Kidney glomerular epithelial cell (primary cell): ENCODE measurements at places on chromosomes 2 and 18.
A peak's percentile ranks its signal among the peaks of the same experiment; 100 is the strongest.

DNA sequence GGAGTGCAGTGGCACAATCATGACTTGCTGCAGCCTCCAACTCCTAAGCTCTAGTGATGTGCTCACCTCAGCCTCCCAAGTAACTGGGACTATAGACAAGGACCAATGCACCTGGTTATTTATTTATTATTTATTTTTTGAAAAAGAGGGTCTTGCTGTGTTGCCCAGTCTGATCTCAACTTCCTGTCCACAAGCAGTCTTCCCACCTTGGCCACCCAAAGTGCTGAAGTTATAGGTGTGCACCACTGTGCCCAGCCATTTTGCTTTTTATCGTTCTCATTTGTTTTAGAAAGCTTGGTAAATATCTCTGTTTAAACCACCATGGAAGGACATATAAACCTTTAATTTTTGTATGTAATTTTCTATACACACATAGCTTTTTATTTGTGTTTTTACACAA, 74.2 kb downstream of the SMCHD1 start:
- DNase-seq: no peak

DNA sequence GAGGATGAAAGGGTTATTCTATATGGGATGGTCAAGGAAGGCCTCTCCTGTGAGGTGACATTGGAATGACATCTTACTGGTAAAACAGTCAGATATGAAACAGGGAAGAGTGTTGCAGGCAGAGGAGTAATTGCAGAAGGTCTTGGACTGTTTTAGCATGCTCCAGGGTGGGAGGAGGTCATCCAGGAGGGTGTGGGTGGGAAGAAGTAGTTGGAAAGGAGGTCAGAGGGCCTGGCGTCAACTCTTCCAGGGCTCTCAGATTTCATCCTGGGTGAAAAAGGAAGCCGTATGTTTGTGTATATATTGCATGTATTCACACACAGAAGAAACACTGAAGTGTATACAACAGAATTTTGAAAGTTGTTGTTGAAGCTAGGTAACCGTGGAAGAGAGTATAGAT, 48.2 kb downstream of the ATP9B start:
- no peak for DNase-seq

GRCh38 chr18:3319894-3320454, 58.0 kb downstream of the MYL12B start:
- DNase-seq: no peak

DNA sequence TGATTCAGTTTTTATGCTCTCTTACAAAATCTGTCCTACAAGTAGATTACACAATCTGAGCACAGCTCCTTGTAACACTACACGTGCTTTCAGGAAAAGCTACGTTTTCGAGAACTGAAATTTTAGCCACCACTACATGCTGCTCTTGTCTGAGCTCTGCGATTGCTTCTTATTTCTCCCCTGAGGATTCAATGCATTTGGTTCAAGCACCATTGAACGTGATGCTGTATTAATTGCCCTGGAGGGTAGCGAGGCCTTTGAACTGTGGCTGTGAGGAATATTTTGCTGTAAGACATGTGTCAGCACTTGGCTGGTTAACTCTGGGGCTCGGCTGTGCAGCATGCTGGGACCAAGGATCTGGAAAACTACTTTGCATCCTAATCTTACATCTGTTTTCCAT, 405.8 kb downstream of the EPHA4 start:
- no peak for DNase-seq

- DNase-seq: no peak
Measured at GRCh38 chr2:45895241-45895861, 243.9 kb downstream of the PRKCE start.

GRCh38 chr2:158644139-158644538, 151.0 kb upstream of the DAPL1 start:
- peak; percentile 77 for DNase-seq

GRCh38 chr2:204012072-204012653, 75.6 kb downstream of the ICOS start:
- no peak for DNase-seq

GRCh38 chr2:233597522-233597921, 19.9 kb upstream of the UGT1A8 start:
- no peak for DNase-seq

DNA sequence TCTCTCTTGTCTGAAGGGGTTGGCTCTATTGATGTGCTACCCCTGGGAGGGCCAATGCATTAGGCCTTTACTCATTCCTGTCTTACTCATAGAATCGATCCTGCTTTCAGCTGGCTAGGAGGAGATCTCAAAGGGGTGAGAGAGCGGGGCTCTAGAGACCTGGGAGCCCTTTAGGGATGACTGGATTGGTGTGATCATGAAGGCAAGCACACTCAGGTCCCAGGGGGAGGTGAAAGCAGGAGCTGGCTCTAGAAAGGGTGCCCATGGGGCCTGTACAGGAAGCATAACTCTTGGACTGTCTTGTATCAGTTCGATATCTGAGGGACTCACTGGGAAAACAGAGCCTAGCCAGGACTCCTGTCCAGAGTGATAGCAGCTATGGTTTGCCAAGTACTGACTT, 47.8 kb downstream of the INPP4A start:
- no peak for DNase-seq

GRCh38 chr2:234273887-234274584, 222.8 kb downstream of the ARL4C start:
- DNase-seq: no peak

- DNase-seq: no peak
Measured at GRCh38 chr2:204289066-204289465, 256.2 kb upstream of the PARD3B start.

DNA sequence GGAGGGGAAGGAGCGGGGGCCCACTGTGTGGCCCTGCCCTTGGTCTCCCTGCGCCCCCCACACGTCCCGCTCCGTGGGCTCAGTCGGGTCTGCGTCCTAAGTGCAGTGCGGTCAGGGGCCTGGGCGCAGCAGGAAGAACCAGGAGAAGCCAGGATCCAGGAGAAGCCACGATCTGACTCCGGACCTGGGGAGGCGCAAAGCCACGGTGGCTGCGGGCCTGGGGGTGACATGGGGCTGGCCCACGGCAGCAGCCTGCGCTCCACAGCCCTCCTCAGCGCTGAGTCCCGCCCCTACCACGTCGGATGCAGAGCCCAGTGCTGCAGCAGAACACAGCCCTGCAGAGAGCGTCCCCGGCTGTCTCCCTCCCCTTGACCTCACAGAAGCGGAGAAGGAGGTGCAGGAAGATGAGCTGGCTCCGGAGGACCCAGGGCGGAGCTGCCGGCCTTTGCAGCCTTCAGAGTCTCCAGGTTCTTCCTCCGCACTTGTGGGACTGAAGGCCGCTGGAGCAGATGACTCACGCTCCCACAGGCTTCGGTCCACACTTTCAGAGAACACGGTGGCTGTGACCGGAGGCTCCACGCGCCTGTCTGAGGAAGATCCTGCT, 589.2 kb upstream of the SALL3 start:
- DNase-seq: no peak

DNA sequence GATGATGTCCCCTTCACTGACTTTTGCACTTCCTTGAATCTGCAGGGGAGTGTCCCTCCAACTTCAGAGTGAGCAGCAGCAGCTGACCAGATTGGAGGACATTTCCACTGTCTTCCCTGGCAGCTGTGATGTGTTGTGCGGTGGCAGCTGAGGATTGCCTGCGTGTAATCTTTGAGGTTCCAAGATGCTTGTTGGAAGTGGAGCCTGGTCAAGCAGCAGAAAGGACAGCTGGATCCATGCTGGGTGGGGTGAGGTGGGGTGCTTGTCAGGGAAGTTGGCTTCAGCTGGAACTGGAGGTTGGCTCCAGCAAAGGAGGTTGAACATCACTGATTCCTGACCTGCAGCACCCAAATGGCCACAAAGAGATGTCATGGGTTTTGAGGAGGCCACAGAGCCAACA, 64.8 kb downstream of the ST3GAL5 start:
- DNase-seq: no peak

- peak; percentile 78 for DNase-seq
Measured at GRCh38 chr2:207138627-207139297, 27.0 kb downstream of the KLF7 start.

DNA sequence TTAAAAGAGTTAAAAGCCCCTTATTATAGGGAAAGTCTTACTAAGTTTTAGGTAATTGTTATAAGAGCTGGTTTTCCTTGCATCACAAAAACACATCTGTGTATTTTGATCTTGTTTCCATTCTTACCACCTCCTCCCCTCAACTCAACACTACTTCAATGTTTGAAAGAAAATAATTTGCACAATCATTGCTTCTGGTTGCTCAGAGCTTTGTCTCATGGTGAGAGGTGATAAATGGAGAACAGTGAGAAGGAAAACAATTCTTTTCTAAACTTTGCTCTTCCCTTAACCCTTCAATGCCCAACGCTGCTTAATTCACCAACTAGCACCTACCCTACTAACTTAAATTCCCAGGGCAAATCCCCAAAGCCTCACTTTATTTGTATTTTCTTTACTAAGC, 268.1 kb upstream of the LINC00305 start:
- DNase-seq: no peak

DNA sequence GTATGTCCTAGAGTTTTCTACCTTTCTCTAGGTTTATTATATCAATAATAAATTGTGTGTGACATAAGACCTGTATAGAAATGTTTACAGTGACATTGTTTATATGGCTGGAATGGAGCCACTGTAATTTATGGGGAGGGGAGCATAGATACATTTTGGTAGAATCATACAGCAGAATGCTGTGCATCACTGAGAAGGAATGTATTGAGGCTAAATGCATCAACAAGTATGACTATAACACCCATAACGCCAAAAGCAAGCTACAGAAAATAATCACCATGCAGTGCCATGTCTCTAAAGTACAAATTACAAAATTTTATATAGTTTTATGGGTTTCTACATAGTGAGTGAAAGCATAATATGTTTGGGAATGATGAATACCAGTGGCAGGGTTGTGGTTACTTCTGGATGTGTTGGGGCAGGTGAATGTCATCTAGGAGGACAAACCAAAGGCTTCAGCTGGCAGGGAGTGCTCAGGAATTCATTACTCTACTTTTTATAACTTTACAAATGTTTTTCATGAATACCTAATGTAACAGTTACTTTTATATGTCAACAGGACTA, 226.0 kb upstream of the NETO1 start:
- no peak for DNase-seq

DNA sequence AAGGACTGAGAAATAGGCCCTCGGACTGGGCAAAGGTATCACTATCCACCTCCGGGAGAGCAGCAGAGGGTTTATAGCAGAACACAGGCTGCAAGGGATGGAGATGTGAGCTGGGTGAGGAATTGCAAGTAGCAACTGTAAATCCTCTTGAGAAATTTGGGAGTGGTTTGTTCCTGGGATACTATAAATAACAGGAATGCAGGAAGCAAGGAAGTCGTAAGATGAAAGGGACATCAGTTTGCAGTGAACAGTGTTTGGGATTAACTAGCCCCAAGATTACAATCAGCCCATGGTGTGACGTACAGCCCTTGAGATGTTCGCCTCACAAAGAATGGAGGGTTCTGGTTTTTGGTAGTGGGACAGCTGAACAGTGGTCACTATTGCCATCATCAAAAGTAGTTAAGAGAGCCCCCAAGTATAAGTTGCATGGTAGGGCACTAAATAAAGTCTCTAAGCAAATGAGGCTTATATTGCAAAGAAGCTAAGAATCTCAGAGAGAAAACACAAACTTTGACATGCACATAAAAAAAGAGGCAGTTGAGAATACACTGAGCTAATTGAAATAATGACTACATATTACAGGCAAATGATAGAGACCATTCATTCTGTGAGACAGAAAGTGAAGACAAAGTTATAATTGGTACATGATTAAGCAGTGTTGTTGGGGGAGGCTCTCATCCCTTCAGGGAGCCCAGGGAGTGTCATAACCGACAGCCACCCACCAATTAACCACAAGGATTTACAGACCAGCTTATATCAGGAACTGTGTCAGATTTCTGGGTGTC, 362.5 kb upstream of the ACVR2A start:
- DNase-seq: peak; percentile 4

- peak; percentile 1 for DNase-seq
Measured at GRCh38 chr18:37385846-37386778, 179.5 kb downstream of the CELF4 start.

GRCh38 chr2:46032161-46032813, 264.9 kb upstream of the EPAS1 start:
- DNase-seq: no peak

DNA sequence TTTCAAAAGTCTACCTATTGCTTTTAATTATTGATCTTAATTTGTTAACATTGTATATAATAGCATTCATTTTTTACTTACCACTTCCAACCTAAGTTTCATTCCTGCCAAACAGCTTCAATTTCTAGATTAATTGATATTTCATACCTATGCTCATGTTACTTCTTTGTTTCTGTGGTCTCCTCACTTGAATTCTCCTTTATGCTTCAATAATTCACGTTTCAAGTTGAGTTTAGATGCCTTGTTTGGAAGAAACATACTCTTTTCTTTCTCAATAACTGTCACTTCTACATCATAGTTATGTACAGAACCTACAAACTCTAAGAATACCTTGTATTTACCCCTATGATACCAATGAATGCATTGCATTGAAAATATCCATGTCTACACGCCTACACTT, 862.2 kb upstream of the LRATD1 start:
- no peak for DNase-seq

DNA sequence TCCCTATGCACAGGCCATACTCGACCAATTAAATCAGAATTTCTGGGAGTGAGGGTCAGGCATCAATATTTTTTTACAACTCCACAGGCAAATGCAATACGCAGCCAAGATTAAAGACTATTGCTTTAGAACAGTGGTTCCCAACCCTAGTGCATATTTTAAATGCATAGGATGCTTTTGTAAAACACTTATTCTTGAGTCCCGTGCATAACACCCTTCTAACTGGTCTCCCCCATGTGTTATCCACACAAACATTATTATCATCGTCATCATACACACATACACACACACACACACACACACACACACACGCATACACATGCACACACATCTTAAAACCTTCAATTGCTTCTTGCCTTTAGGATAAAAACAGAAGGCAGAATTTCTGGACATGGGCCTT, 145.0 kb upstream of the PELI1 start:
- DNase-seq: no peak

DNA sequence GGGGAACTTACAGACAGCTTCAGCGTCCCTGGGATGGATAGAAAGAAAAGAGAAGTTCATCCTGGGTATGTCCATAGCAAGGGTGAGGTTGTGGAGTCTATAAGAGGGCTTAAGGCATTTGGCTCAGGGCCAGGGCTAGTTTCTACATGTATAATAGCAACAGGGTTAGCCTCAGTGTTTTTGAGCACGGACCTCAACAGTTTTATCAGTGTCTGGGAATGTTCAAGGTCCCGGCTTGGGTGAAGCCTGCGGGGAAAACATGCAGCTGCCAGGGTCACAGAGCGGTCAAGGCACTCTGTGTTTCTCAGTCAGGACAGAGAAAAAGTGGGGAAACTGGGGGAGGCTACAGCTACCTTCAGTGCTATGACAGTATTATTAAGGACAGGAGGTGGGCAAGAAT, 427.7 kb upstream of the HS6ST1 start:
- no peak for DNase-seq
